MV-4-11 (cell line): ENCODE measurements at places on chromosomes 16 and 17.

DNA sequence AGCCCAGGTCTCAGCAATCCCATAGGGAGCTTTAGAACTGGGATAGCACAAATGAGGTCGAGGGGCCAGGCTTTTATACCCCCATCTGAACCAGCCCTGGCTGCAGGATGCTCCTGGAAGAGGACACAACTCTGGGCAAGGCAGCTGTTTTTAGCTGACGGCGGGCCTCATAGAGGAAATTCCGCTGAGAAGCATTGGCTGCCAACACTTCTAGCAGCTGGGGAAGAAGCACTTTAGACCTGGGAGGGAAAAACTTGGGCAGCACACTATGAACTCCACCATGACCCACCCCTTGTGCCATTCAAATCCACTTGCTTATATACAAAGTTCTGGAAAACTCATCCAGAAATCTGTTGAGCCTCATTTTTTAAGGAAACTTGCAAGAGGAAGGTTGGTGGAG lies 5.0 kb downstream of the CCL11 start:
- no peak for DNase-seq

GRCh38 chr17:78650093-78650715 lies 73.0 kb upstream of the DNAH17 start:
- no peak for DNase-seq

DNA sequence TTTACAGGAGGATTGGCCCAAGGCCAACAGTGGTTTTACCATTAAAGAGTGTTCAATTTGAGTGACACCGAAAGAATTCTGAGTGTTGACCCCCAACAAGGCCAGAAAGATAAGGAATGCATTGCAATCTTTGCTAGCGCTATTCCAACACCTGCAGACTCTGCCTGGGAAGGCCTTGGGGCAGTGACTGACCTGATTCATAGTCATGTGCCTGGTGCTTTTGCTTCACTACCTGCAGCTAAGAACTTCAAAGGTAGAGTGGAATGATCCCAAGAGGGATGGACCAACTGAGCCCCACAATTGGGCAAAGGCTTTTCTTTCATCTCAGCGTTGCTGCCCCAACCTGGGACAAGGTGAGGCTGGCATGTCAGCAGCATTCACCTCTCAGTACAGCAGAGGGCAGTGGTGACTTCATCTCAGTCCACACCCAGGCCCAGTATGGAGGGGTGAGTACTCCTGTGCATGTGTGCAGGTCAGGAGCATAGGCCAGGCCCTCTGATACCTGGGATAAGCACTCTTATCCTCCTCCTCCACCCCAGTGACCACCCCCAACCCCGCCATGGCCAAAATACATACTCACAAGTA lies 149.6 kb upstream of the GNAO1 start:
- DNase-seq, result no peak

- DNase-seq, result no peak
These were observed 27.6 kb upstream of the LGALS9 start for GRCh38 chr17:27603421-27603770.

- no peak for DNase-seq
These were observed 47.9 kb downstream of the CBFA2T3 start for GRCh38 chr16:88929091-88929445.

DNA sequence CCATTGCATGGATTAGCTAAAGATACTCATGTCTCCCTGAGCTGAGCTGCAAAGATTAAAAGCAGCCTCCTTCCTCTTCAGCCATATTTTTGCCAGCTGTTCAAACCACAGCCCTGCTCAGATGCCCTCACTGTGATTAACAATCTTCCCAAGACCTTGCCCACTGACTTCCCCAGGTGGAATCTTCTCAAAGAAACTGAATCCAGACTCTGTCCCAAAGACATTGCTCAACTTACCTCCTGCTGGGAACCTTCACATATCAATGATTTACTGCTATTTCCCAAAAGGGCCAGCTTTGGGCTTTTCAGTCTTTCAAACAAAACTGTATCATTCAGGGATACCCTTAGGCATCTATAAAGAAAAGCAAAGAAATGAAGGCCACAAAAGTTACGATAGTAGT lies 9.2 kb downstream of the C17orf67 start:
- no peak for DNase-seq

- no peak for DNase-seq
These were observed 23.6 kb upstream of the ATP5MC1 start for GRCh38 chr17:48868916-48869500.
